ENCODE measurements at places on chromosomes 6 and 20. TPM values are rescaled to one million over a fixed set of nuclear protein-coding genes. Genes with fewer than 3 reads are reported as not detected.

DNA sequence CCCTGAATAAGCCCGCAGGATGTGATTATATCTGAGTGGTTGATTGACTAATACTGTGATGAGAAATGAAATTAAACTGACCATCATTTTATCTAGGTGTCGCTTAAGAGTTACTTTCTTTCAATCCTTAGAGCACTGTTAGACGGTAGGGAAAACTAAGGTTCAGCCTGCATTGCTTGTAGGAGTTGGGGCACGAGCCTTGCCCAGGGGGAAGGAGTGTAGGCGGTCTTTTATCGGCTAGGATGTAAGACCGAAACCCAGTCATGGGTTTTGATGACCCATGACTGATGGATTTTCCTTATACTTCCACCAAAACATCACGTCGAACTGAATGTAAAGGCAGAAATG lies 392 bp upstream of the TASP1 start:
- DNase-seq = no peak

DNA sequence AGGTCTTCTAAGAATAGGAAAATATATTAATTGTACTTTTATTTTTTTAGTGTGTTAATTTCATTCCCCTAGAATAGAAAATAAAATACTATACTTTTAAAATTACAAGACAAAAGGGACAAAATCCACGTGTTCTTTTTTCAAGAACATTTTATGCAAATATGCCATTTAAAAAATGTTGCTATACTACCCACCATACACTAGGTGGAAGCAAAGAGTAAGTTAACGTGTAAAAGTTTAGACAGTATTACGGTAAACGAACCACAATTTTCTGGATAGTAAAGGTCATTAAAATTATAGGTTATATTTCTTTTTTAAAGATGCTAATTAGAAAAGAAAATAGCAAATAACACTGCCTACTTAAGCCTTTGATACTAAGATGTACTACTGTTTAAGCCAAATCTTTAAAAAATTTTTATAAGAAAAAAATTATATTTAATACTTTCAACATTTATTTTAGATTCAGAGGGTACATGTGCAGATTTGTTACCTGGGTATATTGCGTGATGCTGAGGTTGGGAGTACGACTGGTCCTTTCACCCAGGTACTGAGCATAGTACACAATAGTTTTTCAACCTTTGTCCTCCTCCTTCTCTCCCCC lies 287.6 kb downstream of the PHF3 start:
- no peak for DNase-seq

GRCh38 chr20:59010995-59011873 lies 4.2 kb upstream of the CTSZ start:
- DNase-seq = peak; percentile 83

- no peak for DNase-seq
These were observed 118.9 kb downstream of the DACT2 start for GRCh38 chr6:168200571-168201134.

DNA sequence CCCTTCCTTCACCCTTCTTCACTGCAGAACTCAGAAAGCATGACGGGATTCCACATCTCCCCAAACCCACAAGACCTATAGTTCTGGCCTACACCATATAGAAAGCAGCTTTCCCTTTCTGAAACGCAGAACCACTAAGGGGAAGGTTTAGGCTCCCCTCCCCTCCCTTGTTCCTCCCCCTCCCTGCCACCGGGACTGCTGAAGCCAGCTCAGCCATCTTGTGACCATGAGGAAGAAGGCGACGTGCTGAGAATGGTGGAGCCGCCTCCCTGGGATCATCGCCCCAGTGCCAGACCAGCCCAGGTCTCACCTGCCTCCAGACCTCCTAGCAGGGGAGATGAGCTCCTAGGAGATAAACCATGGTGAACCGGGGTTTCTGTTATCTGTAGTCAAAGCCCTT lies 19.6 kb downstream of the SERPINB6 start:
- peak; percentile 56 for DNase-seq

DNA sequence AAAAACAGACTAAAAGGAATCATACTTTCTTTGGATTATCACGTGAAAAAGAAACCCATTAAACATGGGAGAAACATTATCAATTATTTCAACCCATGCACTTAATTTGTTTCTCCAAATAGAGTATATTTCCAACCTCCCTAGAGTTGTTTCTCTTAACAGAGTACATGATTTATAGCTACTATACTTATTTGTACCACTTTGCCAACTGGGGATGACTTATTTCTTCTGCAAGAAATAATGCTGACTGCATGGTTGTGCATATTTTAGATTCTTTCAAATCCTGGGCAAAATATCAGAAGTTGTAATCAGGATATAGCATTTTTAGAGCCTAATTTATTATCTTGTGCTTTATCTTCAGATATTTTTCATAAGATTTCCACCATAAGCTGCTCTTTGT lies 629.1 kb upstream of the EYS start:
- DNase-seq = no peak

- no peak for DNase-seq
These were observed 29.1 kb downstream of the QRSL1 start for GRCh38 chr6:106658469-106658868.

DNA sequence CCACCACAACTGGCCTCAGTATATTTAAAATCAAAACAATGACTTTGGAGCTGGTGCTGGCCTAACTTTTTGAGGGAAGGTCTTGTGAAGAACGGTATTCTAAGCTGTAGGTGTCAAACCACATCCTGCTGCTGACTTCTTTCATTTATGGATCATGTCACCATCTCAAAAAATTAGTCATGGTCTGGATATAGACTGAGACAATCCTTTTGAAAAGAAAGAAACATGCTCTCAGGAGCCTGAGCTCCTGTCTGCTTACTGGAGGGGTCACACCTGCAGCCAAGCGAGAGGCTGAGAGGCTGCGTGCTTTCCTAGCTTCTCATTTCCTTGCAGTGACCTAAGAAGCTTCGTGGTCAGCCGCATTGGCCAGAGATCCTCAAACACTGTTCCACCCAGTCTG lies 55.2 kb downstream of the TIAM2 start:
- no peak for DNase-seq

GRCh38 chr6:167153521-167153959 lies 4.2 kb downstream of the GPR31 start:
- DNase-seq = no peak

- no peak for DNase-seq
These were observed at the start of gene CLVS2 for GRCh38 chr6:122995921-122996793. TSS of gene CLVS2 (plus strand) at chr6:122996235. CDS start at chr6:122997778, 1,543 bp downstream.

DNA sequence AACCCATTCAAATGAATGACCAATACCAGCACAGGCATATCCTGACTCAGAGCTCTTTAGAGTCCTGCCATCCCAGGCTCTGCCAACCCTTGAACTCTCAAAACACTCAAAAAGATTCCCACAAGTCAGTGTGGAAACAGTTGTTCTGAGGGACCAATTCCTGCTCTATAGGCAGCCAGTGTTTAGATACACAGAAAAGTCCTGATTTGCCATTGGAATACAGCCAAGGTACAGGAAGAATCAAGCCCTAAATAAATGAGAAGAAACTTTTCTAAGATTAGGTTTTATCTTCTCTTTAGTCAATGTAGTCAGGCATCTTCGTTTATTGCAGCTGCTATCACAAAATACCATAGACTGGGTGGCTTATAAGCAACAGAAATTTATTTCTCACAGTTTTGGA lies 626.8 kb upstream of the ARID1B start:
- DNase-seq = no peak

DNA sequence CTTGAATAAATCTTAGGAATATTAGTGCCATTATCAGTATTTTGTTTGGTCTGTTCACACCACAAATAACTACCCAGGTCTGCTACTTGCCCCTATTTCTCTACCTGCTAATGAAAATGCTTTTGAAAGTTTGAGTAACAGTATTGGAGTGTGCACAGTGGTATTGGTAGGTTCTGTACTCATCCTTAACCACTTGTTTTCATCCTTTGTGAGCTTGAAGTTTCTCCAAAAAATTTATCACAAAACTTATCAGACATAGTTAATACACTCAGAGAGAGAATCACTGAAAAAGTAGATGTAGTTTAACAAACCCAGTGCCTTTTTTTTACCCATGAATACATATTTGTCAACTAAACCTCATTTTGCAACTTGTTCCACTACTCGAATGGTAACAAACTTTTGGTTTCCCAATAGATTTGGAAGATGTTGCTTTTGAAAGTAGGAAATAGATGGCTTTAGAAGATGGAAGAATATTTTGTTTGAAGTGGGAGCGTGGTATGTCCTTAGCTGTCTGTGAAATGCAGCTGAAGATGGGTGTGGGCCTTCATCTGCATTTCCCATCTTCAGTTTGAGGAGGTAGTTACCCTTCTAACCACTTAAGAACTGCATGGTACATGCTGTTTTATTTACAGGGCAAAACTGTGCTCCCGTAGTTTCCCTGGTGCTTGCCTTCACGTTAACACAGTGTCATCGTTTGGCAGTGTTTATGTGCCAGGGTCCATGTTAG lies 9.0 kb downstream of the PTPN1 start:
- no peak for DNase-seq

GRCh38 chr6:163001330-163001729 lies 273.6 kb downstream of the PACRG start:
- DNase-seq = no peak

GRCh38 chr6:158758451-158758860 lies 60.7 kb downstream of the EZR start:
- no peak for DNase-seq

DNA sequence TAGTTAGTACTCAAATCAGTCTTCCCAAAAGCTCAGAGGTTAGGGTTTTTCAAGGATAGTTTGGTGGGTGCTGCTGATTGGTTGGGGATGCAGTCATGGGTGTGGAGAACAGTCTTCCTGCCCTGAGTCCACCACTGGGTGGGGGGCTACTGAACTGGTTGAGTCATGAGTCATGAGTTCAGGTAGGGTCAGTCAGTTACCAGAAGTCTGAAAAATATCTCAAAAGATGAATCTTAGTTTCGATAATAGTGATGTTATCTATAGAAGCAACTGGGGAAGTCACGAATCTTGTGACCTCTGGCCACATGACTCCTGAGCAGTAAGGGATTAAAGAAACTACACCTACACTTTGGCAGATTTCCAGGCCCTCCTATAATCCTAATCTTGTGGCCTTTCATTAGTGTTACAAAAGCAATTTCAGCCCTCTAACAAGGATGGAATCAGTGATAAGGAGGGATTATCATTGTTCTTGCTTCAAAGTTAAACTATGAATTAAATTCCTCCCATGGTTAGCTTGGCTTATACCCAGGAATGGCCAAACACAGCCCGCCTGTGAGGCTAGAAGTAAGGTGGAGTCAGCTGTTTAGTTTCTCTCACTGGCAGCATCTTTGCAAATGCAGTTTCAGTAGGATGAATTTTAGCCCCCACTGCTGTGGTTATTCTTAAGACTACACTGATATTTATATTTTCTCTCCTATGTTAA lies 33.3 kb upstream of the NKAIN2 start:
- DNase-seq = no peak

DNA sequence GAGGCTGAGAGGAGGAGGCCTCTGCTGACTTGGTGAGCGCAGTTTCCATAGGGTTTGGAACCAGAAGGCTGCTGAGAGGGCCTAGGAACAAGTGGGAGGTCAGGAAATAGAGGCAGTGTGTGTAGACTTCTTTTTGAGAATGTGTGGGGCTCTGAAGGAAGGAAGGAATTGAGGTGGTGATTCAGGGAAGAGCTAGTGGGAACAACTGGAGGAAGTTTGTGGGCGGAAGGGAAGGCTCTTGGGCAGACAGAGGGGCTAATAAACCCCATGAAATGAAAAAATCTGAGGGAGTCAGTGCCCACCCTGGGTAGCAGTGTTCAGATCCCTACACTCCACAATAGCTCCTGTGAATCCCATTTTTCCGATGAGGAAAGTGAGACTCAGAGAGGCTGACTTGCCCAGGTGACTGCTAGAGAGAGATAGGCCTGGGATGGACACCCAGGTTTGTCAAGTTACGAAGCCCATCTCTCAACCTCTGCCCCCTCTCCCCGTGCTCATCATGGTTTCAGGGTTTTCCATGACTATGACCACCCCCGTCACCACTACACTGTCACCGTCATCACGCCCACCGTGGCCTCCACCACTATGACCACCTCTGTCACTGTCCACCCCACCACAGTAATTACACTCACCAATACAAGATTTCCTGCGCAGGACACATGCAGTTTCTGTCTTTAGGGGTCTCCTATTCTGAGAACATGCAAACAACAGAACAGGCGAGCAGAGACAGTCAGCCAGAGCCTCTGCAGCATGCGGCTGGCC lies 106.4 kb downstream of the MRPL14 start:
- DNase-seq = no peak

GRCh38 chr6:113732384-113732966 lies 124.7 kb upstream of the MARCKS start:
- DNase-seq = no peak

DNA sequence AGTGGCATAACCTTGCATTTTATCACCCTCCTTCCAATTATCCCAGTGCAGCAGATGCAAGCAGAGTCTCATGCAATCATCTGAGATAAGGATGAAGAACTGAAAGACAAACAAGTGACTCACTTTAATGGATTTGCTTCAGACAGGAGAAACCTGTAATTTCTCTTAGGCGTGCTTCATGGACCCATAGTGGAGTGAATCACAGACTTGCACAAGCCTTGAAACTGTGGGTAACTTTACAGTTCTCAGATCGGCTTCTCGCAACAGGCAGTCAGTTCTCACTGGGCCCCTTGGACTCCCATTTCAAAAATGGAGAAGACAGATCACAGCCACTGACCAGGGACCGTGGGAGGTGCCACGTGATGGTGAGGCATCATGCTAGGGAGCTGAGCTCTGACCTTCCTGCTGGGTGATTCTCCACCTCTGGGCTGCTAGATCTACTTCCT lies at the start of gene ADGRF4:
TSS of gene ADGRF4 (plus strand) at position 239 of the 446 bp plus-strand sequence. CDS start 8,666 bp downstream, outside the sequence.
- DNase-seq = no peak

DNA sequence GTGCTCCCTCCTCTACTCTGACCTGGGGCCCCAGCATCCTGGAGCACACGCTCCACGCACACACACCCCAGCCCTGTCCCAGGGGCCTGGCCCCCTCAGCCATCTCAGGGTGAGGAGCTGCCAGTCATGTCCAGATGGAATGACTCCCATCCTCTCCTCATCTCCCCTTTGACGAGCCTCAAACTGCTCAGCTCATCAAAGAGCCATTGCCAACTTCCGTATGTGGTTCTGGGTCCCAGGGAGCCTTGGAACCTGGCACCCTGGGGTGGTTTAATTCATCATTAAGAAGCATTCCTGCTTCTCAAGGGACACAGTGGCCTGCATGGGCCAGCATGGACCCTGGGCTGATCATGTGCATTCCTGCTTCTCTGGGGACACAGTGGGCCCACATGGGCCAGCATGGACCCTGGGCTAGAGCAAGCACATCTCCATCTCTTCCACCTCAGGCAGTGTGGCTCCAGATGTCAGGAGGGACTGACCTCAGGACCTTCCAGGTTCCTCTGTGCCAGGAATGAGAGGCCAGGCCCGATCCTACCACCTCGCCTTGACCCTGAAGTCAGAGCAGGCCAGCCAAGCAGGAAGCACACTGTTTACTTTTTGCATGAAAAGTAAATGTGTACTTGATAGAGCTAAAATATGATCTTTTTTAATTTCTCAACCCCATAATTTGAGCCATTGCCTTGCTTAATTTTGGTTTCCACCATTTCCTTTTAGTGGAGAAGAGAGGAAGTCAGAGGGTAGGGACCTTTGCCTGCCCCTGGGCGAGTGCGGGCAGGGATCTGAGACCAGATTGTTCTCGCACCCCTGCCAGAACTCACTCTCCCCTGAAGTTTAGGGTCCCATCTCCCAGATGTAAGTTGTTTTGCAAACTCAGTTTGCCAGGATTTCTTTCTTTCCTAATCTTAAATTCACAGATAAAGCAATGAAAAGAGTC lies 26.1 kb downstream of the SPATA2 start:
- no peak for DNase-seq

The TBXT gene
- not detected for total RNA-seq

The TSHZ2 gene
- not detected for total RNA-seq

The PRL gene
- not detected for total RNA-seq

The SLC22A16 gene
- not detected for total RNA-seq

The R3HDML gene
- not detected for total RNA-seq

The ULBP1 gene
- 11.5 TPM for total RNA-seq

The SIRT5 gene
- total RNA-seq = 9.9 TPM

The EMILIN3 gene
- total RNA-seq = 2.1 TPM

Measured in osteocyte (in vitro differentiated cells).